GM23338 (cell line): ENCODE measurements at places on chromosomes 2 and 18.

- peak; percentile 54 for DNase-seq
These were observed 1.2 kb upstream of the CHMP1B start for GRCh38 chr18:11849841-11850634.

DNA sequence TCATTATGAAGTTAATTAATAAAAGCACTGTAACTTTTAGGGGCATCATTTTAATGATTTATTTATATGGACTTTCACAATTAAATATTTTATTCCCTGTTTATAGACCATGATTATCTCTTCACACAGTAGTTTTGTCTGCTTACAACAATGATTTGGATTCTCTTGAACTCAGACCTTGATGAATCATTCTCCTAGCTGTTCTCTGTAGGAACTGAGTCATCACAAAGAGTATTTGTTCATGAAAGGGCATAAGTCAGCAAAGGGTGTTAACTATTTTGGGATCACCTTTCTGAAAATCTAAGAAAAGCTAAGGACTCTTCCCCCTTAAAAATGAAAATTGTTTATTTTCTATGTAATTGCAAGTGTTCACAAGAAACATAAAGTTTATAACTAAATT, 461.1 kb upstream of the UBE2E3 start:
- DNase-seq, result no peak

- no peak for DNase-seq
These were observed 5.2 kb downstream of the CNDP2 start for GRCh38 chr18:74501386-74501785.

- no peak for DNase-seq
These were observed 310.5 kb downstream of the MYCN start for GRCh38 chr2:16250886-16251285.

GRCh38 chr2:181380581-181380980, 76.6 kb upstream of the ITGA4 start:
- no peak for DNase-seq

- no peak for DNase-seq
These were observed 47.7 kb downstream of the PRKCE start for GRCh38 chr2:45699032-45699658.

DNA sequence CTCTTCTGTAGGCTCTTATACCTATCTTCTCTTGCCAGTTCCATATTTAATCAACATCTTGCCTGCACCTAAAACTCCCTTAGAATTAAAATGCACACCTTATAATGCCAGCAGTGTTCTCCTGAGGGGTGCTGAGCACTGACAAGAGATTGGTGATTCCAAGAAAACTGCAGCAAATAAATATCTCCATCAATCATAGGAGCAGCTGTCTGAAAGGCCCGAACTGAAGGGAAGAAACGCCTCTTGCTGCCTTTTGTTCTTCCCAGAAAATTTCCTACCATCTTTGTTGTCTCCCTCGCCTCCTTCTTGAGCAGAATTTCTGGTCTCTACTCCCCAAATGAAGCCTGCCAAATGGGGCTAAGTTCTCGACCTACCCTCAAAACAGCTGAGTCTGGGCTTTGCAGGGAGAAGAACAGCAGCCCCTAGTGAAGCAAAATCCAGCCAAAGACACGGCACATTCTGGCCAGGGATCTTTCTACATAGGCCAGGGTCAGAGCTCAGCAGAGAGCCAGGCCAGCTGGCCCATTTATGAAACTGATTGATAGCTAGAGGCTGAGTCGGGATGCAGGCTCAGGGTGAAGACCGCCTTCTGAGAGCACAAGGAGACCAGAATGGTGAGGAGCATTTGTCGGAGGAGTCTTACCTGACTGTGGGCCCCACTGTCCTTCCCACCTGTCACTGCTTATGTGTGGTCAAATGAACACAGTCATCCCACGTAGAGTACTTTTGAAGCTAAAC, 20.4 kb upstream of the TMEM247 start:
- DNase-seq, result no peak

GRCh38 chr2:68980956-68981355, 6.5 kb downstream of the GKN1 start:
- no peak for DNase-seq
